Midbrain (tissue), 1 donor: ENCODE measurements at places on chromosomes 6 and 20.

DNA sequence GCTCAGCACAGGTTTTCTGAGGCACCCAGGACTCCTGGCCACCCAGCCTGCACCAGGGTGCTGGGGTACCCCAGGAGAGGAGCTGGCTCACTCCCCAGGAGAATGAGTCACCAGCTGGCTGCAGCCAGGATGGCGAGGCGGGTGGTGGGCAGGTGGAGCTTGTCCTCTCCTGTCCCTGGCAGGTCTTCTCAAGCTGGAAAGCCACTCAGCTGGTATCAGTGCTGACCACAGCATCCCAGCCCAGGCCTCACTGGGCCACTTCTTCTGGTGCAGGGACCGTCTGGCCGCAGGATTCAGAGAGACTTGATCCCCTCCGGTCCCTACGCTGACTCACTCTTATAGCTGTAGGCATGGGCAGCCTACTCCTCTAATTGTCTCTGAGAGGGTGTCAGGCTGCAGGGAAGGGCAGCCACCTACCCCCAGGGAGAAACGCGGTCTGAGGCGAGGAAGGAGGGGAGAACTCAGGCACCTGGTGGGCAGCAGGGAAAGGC, 22.2 kb downstream of the TFEB start:
- peak; percentile 66 for DNase-seq

DNA sequence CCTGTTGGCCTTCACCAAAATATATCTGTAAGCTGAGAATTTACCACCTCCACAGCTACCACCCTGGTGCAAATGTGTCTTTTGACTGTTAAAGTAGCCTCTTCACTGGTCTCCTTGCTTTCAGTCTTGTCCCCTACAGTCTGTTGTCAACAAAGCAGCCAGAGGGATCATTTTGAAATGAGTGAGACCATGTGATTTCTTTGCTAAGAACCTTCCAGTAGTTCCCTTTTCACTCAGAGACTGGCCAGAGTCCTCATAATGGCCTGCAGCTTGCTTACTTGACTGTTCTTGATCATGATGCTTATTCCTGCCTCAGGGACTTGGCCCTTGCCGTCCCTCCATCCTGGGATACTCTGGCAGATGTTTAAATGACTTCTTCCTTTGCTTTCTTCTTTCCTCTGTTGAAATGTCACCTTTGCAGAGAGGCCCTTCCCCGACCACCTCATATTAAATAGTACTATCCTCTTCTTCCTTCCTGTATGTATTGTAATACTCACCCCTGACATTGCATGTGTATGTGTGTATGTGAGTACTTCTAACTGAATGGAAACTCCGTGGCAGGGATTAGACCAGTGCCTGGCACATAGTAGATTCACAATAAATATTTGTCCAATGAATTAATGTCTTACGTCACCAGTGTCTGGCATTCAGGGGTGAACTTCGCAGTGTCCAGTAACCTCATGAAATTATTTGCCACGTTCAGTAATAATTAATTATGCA, 5.0 kb downstream of the MANBAL start:
- peak; percentile 43 for DNase-seq

GRCh38 chr20:46388937-46389336, 17.5 kb downstream of the ELMO2 start:
- no peak for DNase-seq

- DNase-seq = no peak
Measured at GRCh38 chr6:26470643-26471042, 12.9 kb downstream of the BTN2A1 start.

- no peak for DNase-seq
Measured at GRCh38 chr20:3423126-3423525, 15.7 kb upstream of the DNAAF9 start.
